NCI-H1092 treated with DMSO at 0.1 percent for 48 hours (cell line): ENCODE measurements at places on chromosomes 3 and 15.

- DNase-seq: no peak
Measured at GRCh38 chr3:11323813-11324212, 51.6 kb downstream of the ATG7 start.

DNA sequence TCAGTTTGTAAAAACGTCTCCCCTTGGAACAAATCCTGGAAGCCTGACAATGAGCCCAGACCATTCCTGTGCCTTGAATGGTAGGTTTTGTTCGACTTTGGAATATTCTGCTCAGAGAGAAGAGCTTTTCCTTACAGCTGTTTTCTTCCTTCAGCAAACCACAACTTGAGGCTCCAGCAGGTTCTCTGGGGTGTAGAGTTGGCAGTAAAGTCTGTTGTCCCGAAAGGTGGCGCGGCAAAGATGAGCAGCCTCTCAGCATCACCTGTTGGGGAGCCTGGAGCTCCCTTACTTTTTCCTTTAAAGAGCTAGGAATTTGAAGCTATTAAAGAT lies 65.4 kb downstream of the BOC start:
- DNase-seq: no peak

GRCh38 chr3:36297195-36297594 lies 83.1 kb upstream of the STAC start:
- DNase-seq: no peak

- no peak for DNase-seq
Measured at GRCh38 chr15:62164396-62165103, 535 bp downstream of the C2CD4B start.

DNA sequence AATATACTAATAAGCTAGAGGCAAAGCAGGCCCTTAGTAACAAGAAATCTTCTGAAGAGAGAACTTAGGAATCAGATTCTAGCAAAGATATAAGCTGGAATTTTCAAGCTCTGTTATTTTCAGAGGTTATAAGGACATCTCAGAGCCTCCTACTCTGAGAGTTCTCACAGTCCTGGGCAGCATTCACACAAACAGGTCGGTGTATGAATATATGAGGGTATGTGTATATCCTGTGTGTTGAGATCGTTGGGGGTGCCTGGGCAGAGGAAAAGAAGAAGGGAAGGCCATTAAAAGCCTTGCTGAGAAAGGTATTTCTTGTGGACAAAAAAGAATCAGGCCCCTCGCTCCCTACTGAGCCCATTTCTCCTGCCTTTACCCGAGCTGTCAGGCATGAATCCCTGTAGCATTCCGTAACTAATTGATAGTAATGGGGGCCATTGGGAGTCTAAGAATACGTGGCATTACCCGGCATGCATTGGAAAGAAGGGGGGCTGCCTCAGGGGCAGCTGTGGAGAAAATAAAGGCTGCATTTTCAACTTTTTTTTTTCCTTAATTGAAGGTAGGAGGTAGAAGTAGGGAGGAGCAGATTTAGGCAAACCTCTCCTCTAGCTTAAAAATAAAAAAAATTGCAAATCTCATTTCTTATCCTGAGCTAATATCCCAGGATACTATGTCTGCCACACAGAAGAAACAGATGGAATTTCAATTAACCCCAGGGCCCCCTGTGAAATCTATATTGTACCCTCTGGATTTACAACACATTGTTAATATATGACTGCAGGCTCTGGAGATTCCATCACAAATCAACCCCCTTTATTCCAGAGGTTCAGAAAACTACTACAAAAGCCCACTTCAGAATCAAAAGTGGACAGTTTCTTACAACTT lies 103.8 kb downstream of the GTPBP8 start:
- no peak for DNase-seq

DNA sequence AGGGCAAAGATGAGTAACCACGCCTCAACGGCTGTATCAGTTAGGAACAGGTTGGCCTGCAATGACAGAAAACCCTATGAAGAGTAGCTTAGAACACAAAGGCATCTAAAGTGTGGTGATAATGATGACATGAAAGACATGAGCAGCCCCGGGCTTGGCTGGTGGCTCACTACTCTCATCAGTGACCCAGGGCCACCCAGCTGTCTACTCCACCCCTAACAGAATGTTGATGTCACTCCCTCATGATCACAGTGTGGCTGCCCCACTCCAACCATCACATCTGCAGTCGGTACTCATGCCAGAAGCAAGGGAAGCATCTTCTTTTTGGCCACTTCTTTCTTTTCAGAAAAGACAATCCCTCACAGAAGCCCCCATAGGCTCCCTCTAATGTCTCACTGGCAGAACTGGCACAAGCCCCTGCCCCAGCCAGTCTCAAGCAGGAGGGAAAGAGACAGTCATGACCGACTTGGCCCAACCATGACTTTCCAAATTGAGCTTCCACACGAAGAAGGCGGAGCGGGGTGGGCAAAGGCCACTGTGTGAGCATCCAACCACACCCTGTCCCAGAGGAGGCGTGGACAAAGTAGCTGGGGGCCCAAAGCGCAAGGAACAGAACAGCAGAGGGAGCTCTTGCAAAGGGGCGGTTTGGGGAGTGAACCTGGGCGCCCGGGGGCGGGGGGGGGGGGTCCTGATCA lies 72.0 kb upstream of the IQSEC1 start:
- no peak for DNase-seq

DNA sequence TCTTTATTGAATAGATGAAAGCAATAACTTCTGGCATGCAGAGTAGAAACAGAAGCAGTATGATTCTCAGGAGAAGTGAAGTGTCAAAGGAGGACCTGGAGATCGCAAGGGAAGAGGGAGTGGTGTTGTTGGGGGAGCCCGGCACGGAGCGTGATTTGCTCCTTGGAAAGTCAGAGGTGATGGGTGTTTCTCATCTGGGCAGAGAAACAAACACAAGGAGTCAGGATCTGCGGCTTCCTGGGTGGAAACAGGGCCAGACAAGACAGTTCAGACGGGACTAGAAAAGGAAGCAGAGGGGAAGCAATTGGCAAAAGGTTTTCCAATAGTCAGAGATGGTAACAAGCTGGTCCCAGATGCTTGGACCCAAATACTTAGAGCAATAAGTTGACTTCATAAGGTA lies 34.4 kb upstream of the CCDC80 start:
- no peak for DNase-seq

GRCh38 chr3:194315965-194316361 lies 35.2 kb downstream of the CPN2 start:
- no peak for DNase-seq

GRCh38 chr3:66478960-66479359 lies 21.9 kb downstream of the LRIG1 start:
- peak; percentile 73 for DNase-seq

DNA sequence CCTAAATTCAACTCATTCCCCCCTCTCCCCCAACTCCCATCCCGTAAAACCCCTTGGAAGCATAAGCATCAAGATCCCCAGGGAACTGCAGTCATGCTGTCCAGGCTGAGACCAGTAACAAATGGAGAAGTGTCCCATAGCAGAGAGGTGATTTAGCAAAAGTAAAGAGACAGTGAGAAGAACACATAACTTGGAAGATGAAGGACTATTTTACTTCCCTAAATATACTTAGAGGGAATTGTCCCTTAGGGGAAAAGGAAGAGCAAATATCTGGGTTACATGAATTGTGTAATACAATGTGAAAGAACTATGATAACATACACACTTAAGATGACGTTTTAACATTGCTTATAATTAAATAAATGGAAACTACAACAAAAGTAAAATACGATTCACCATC lies 61.6 kb upstream of the LRRFIP2 start:
- no peak for DNase-seq
